ENCODE measurements at places on chromosomes 6 and 20.

DNA sequence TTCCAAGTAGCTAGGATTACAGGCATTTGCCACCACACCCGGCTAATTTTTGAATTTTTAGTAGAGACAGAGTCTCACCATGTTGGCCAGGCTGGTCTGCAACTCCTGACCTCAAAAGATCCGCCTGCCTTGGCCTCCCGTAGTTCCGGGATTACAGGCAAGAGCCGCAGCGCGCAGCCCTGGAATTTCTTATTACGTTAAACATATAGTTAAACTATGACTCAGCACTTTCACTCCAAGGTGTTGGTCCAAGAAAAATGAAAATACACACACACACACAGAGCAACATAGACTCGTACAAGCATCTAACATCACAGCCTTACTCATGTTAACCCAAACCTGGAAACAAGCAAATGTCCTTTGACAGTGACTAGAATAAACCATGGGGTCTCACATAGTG lies 663.9 kb downstream of the PRKN start:
- no peak for DNase-seq

GRCh38 chr6:17492350-17492749 lies 99.0 kb downstream of the CAP2 start:
- no peak for DNase-seq

GRCh38 chr6:139744891-139745290 lies 370.4 kb upstream of the CITED2 start:
- DNase-seq, result no peak

- peak; percentile 47 for DNase-seq
Observed at GRCh38 chr6:45677381-45678284, 299.9 kb upstream of the SUPT3H start.

DNA sequence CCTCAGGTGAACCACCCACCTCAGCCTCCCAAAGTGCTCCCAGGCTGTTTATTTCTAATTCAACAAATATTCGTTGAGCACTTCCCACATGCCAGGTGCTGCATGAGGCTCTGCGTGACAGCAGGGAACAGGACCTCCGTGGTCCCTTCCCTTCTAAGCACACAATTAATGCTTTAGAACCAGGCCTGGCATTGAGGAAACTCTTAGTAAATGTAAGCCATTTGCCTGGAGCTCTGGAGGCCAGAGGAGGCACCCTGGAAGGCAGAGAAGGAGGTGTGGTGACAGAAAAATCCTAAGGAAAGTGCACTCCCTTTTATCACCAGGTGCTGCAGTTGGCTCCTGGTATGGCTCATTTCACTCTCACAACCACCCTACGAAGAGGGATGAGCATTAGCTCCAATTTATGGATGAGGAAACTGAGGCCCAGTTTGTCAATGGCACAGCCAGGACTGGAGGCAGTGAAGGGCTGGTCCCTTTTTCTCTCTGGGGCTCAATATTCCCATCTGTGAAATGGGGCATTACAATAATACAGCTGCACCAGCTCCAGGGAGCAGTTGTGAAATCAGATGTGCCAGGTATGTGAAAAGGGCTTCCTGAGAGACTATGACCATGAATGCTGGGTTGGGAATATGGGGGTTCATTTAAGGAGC lies 8.1 kb upstream of the ID1 start:
- DNase-seq, result no peak

DNA sequence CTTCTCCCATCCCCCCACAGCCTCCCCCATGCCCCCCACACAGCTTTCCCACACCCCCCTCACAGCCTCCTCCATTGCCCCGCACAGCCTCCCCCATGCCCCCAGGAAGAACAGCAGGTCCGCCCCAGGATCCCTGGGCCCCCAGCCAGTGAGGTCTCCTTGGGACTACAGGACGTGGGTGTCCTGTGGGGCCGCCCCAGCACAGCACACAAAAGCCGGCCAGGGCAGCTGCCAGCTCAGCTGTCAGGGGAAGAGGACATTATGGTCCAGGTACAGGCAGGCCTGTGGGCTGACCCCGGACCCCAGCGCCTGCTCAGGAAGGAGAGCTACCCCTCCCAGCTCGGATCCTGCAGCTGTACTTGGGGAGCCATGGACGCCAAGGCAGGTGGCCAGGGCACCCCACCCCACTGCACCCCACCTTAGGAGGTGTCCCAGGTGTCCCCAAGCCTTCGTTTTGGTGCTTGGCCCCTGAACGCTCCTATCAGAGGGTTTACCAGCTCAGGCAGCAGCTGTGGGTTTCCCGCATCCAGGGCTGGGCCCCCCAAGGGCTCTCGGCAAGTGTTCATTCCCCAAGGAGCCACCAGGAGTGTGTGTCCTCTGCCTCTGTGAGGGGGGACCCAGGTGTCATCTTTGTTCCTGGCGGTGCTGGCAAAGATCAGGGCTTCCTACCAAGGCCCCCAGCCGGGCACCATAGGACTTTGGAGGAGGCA lies 42.3 kb upstream of the GATA5 start:
- no peak for DNase-seq

- no peak for DNase-seq
Observed at GRCh38 chr6:139425780-139426179, 51.3 kb upstream of the CITED2 start.

DNA sequence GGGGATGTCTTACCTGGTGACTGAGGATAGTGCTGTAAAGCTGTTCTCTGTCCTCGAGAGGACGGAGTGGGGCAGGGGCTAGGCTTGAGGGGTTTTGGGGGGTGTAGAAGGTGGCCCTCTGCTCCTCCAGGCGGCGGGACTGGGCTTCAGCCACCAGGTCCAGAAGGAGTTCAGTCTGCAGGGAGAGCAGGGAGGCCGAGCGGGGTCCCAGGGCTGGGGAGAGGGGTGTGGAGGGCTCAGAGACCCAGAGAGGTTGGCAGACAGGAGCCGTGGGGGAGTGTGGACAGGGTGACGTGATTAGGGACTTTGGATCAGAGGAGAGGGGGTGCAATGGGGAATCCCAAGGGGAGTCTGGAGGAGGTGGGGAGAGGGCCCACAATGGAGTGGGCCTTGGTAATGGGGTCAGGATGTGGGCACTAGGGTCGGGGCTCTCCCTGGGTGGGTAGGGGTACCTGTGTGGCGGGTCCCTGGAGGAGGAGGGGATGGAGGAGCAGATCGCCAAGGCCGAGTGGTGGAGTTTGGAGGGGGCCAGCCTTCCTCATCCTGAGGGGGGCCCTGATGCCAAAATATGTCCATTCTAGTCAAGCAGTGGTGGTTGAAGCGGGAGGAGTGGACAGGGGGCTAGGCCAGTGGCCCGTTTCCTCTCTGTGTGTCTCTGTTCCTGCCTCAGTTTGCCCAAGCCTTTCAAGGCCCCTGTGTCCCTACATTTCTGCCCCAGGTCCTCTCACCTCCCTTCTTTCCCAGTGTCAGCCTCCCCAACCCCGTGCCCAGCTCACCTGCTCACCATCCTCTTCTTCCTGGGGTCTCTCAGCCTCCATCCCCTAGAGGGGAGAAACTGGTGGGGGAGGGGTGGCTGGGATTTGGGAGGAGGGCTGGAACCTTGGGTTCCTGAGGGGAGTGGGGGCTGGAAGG lies 491 bp downstream of the GPSM3 start:
- DNase-seq, result no peak

- DNase-seq, result no peak
Observed at GRCh38 chr20:47205577-47206123, 150.8 kb downstream of the ZMYND8 start.

DNA sequence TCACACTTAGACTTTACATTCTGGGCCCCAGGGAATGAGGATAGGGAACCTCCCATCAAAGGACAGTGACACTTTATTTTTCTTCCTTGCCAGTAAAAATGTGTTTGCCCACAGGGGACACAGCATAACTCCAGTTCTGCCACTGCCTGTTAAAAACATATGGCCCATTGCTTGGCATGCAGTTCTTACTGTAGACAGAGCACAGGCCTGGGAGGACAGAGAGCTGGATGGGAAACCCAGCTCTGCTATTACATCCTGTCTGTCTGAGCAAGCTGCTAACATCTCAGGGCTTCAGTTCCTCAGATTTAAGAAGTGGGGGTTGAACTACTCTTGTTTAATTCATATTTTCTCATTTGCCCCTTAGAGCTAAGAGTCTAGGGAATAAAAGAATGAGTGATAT lies 120.2 kb downstream of the AKAP7 start:
- DNase-seq, result no peak

GRCh38 chr6:165685302-165685701 lies 22.3 kb upstream of the PDE10A start:
- no peak for DNase-seq

DNA sequence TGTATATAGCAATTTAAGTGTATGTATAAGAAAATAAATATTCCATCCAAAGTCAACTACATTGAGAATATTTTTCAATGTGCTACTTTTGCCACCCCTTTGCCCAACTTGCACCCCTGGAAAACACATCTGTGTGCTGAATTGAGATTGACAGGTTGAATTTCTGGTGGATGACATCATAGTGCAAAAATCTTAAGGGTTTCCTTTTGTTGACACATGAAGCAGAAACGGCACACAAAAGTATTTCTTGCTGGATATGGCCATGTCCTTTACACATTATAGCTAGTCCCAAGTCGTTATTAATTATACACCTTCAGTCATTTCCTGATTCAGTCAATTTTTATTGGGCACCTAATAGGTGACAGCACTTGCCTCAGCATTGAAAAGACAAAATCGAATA lies 188.7 kb upstream of the FBXL4 start:
- no peak for DNase-seq

GRCh38 chr6:167093406-167093921 lies 29.4 kb upstream of the CCR6 start:
- no peak for DNase-seq

DNA sequence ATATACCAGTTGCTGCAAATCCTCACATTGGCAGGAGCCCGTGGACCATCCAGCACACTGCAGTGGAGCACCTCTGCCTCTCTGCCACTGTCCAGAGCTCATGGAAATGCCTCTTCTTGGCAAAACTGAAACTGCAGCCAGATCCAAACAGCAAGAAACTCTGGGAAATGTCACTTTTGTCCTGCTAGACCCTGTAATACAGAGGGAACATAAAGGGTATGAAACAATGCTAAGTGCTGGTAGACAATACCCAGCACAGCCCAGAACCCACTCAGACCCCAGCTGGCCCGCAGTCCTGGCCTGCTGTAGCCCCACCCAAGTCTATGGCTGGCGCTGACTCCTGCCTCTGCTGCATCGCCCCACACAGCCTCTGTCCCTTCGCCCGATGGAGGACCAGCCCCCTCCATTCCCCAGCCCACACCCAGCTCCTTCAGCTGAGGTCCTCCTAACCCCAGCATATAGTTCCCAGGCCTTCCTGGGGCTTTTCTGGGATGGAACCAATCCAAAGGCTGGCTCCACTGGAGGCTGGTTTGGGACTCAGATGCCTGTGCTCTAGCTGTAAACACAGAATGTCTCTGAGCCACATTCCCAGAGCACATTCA lies 242.5 kb downstream of the LRFN2 start:
- no peak for DNase-seq

DNA sequence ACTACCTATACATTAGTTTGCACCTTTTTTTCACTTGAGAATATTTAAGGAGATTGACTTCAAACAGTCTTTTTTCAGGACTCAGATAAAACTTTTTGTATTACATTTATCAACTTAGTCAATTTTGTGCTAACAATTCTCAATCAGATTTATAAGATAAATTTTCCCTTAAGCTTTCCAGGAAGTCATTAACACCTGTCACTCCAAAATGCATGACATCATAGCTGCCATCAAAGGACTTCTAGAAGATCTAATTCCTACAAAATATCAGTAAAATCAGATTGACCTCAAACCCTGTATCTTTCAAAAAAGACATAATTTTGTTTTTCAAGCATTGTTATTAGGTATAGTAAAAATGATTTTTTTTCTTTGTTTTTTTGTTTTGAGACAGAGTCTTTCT lies 9.9 kb downstream of the RFPL4B start:
- DNase-seq, result no peak

- no peak for DNase-seq
Observed at GRCh38 chr6:119643876-119644275, 294.3 kb upstream of the MAN1A1 start.

DNA sequence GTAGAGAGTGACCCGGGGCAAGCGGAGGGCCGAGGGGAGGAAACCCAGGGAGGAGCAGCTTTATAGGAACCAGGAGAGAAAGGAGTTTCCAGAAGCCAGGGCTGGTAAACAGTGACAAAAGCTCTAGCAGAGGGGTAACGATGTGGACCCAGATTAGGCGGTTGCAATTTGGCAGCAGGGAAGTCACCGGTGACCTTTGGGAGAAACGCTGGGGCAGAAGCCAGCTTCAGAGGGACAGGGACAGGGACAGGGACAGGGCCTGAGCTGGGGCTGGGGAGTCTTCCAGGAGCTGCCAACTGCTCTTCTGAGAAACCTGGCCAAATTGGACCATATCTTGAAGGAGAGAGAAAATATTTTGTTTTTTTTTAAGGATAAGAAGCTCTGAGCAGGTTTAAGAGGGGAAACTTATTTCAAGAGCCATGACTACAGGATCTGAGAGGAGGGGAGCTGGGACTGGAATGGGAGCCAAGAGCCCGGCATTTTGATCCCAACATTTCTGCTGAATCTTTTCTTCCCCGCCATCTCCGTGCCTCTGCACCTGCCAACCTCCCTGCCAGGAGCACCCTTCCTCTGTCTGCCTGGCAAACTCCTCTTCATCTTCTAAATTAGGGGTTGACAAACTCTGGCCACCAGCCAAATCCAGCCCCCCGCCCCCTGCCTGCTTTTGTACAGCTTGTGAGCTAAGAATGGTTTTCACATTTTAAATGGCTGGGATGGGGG lies 22.6 kb upstream of the PREX1 start:
- DNase-seq, result no peak

GRCh38 chr6:24100024-24100769 lies 25.8 kb upstream of the NRSN1 start:
- no peak for DNase-seq

DNA sequence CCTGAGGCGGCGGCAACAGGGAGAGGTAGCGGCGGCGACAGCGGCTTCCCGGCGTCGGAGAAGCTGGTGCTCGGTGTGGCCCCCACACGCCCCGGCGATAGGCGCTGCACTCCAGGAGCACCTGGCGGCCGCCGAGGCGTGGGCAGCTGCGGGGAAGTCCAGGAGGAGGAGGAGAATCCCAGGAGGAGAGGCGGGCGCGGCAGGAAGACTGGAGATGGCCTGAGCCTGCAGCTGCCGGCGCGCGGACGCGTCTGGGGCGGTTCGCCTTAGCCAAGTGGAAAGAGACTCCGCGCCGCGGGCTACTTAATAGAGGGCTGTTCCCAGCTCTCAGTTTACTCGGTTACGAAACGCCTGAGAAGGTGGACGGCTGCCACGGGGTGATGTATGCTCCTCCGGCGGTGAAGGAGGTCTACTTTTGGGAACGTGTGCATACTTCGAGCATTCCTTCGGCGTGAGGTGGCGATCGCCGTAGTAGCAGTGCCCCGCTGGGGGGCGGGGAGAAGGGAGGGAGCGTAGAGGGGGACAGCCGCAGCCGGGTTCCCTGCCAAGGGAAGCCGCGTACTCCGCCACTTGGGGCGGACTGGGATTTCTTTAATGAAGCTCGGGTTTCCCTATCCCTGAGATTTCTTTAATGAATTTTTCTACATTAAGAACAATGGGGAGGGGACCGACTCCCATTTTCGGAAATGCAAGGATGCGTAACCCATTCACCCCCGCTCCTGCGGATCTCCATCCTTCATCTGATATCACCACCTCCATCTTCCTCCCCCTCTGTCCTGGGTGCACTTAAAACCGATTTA lies at the start of gene COL12A1:
Gene COL12A1 (minus strand): TSS at position 278 of the 800 bp plus-strand sequence. CDS start 3,261 bp downstream, outside the sequence.
- peak; percentile 30 for DNase-seq

Measured in activated CD4-positive, alpha-beta T cell treated with anti-CD3 and anti-CD28 coated beads, Interleukin-2, amount 50 U/mL, for 48 hours (primary cell).